T-helper 9 cell (primary cell): ENCODE measurements at places on chromosomes 4 and X.
A peak's percentile ranks its signal among the peaks of the same experiment; 100 is the strongest.

- DNase-seq = no peak
These were observed 134.4 kb downstream of the DDX53 start for GRCh38 chrX:23134136-23134535.

GRCh38 chrX:9338986-9339385, 125.9 kb upstream of the TBL1X start:
- no peak for DNase-seq

DNA sequence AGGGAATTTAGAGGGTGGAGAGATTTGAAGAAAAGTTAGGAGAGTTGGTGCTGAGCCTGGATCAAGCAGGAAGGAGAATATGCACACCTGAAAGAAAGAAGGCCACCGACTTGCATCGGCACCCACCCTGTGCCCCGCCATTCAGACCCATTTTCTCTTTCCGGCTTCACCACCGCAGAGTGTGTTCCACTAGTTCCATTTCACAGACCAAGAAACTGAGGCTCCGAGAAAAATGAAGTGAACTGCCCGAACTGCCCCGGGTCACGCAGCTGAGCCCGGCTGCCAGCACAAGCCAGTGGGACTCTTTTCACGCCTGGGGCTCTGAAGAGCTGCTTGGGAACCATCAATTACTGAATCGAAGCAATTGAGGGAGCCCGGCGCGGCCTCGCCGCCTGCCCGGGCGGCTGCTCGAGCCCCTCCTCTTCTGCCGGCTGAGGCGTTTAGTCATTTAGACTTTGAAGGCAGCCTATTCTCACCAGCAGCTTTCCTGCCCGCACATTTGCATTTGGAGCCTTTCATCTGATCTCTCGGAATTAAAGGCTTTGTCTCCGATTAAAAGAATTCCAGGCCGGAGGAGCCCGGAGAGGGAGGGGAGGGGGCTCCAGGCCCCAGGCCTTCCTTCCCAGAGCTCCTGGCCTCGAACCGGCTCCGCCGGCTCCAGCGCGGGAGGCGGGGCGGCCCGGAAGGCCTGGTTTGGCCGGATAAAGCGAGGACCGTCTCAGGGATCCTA, 140.2 kb upstream of the PJA1 start:
- DNase-seq = no peak

DNA sequence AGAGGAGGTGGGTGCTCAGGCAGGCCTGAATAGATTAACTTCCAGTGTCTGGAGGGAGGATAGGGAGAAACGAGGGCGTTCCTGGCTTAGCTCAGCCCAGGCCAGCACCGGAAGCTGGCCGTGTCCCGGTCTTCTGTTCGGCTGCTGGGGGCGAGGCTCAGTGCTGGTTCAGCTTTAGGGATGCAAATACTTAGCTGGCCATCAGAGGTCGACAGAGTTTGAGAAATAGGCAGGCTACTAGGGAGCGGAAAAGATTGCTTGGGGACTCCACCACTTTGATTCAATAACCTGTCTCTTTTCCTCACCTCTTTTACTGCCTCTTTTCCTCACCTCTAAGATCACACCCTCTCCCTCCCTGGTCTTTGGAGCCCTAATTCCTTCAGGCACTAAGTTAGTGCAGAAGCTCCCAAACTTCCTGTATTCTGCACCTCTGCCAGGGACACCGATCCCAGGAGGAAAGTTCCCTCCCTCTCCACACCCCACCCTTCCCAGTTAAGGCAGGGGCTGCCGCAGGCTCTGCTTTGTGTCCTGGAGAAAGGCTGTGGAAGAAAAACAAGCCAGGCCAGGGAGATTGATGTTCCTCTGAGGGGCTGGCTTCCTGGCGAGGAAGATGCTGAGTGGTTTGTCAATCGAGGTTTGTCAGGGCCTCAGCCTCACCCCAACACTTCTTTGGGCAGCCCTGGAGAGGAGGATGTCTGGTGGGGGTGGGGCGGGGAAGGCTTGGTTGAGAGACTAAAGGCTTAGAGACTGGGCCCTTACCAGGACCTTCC, 6.0 kb upstream of the EFNB1 start:
- no peak for DNase-seq

DNA sequence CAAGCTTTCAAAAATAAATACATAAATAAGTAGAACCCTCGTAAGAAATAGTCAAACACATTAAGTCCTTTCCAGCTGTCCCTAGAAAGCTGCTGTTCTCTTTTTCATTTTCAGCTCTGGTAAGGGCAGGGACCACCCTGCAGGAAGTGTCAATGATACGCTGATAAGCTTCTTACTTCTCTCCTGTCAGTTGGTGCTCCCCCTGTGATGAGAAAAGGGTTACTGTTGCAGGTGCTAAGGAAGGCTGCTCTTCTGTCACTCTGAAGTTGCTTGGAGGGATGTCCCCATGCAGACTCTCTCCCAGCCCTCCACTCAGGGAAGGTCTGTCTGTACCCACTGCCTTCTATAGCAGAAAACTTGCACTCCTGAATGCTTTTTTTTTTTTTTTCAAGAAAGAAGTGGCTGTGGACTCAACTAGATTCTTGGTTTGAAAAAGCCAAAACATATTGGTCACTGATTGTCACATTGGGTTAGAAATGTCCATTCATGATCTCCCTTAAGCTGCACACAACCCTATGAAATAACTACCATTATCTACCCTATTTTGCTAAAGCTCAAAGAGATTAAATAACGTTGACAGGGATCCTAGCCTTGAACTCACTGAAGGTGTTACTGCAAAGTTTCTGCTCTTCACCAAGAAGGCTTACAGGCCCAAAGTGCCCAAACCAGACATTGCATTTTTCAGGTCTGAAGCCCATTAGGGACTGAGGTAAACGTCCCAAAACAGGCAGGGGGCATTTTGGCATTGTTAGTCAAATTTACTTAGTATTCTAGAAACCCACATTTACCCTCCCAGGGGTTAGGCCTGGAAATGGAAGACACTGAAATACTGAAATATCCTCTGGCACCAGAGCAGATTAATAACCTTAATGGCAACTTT, 1.2 kb downstream of the CXCL3 start:
- no peak for DNase-seq

DNA sequence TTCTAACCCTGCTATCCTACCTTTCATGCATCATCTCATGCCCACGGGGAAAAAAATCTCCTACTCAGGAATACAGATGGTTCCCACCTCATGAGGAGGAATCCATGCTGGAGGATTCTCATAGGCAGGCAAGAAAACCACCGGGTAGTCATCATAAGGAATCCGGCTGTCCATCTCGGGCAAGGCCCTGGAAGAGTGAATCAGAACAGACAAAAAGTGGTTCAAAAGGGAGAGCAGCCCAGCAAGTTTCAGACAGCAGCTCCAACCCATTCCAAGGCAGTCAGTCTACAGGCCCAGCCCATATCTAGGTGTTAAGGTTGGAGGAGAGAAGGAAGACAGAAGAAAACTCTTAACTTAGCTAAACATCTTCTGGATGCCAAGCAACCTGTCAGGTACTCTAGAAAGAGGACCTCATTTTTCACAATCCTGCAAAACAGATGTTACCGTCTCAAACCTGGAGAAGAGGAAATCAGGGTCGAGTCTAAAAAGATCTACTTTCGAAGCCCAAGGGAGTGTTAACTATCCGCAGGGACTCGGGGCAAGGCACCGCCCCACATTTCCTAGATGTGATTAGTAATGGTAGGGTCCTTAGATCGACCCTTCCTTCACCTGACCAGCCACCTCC, 447 bp downstream of the PDZD11 start:
- no peak for DNase-seq

- peak; percentile 24 for DNase-seq
These were observed 669 bp downstream of the IRF2 start for GRCh38 chr4:184473499-184474262.

GRCh38 chr4:57764856-57765255, 654.7 kb upstream of the IGFBP7 start:
- no peak for DNase-seq

- DNase-seq = no peak
These were observed 19.3 kb downstream of the ZFX start for GRCh38 chrX:24168807-24169206.

DNA sequence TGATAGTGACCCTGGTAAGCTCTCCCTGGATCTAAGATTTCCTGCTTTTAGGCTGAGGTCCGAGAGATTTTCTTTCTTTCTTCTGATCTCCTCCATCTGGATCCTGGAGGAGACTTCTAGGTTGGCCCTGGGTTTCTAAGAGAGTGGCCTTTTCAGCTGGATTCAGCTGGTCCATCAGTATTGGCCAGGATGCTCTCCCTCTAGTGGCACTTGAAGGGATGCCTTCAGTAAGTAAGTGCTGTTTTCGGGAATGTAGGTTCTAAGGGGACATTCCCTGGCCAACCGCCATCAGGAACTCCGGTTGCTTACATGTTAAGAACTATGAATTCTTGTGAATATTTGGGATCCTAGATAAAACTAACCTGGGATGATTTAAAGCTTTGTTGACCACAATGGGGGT, 56.9 kb downstream of the SERTM2 start:
- DNase-seq = no peak
